Pancreas (tissue), 10 donors: ENCODE measurements at places on chromosomes 4 and X. TPM values are rescaled to one million over a fixed set of nuclear protein-coding genes. Genes with fewer than 3 reads are reported as not detected.

The GAGE12E gene
- total RNA-seq: not detected

The CACNA1F gene
- total RNA-seq: 0.87 TPM

The STAP1 gene
- 0.24 TPM for total RNA-seq

The TMEM154 gene
- total RNA-seq: 0.05 TPM

The TSPAN7 gene
- 6.6 TPM for total RNA-seq

The PDZD4 gene
- 0.92 TPM for total RNA-seq

The VCX gene
- total RNA-seq: not detected

The CYP2U1 gene
- total RNA-seq: 1.1 TPM

The ASB9 gene
- total RNA-seq: 7.8 TPM

The DDX53 gene
- total RNA-seq: not detected

The HPSE gene
- 0.95 TPM for total RNA-seq

The PPM1K gene
- 16.5 TPM for total RNA-seq

The AIMP1 gene
- total RNA-seq: 26.4 TPM

- DNase-seq: no peak
These were observed 35.2 kb downstream of the AFF2 start for GRCh38 chrX:148535639-148536038.

GRCh38 chr4:185801471-185801870 is 10.5 kb downstream of the SORBS2 start:
- DNase-seq: no peak

GRCh38 chrX:7372825-7373525 is 225.0 kb upstream of the PUDP start:
- DNase-seq: no peak

DNA sequence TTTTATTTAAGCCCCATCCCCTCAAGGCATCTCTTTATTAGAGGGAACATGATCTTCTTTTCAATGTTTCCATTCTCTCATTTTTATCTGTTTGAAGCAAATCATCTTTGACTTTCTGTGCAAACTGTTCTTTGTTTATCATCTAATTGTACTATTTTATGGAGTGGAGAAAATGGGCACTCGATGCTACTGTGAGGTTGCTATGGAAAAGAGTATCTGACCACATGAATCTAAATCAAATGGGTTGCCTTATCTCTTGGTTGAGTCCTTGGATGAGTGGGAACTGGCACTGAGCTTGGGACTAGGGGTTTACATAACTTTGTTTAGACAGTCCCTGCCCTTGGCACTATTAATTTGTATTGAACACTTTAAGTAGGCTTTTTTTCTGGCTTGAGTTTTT is 9.1 kb downstream of the OCRL start:
- no peak for DNase-seq

DNA sequence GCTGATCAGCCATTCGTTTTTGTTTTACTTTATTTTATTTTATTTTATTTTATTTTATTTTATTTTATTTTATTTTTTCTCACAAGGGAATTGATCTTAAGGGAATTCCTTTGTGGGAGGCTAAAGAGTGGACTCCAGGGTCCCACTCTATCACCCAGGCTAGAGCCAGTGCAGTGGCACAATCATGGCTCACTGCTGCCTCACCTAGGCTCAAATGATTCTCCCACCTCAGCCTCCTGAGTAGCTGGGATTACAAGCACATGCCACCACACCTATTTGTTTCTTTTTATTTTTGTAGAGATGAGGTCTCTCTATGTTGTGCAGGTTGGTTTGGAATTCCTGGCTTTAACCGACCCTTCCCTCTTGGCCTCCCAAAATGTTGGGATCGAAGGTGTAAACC is 17.5 kb upstream of the PABPC4L start:
- no peak for DNase-seq

GRCh38 chrX:7446815-7447214 is 298.9 kb upstream of the PUDP start:
- no peak for DNase-seq

DNA sequence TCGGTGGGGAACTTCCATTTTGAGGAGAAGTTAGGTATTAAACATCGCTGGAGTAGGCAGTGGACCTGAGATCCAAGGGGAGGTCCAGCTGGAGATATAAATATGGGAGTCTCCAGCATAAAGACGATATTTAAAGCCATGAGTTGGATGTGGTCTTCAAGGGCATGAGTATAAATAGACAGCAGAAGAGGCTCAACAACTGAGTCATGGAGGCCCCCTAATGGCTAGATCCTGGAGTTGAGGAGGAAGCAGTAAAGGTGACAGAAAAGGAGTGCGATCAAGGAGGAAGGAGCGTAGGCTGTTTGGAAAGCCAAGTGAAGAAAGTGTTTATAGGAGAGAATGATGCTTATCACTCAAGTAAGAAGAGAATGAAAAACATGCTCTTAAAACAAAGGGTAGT is 18.1 kb upstream of the APBB2 start:
- no peak for DNase-seq

GRCh38 chrX:54708404-54708803 is 89.7 kb downstream of the ITIH6 start:
- no peak for DNase-seq

DNA sequence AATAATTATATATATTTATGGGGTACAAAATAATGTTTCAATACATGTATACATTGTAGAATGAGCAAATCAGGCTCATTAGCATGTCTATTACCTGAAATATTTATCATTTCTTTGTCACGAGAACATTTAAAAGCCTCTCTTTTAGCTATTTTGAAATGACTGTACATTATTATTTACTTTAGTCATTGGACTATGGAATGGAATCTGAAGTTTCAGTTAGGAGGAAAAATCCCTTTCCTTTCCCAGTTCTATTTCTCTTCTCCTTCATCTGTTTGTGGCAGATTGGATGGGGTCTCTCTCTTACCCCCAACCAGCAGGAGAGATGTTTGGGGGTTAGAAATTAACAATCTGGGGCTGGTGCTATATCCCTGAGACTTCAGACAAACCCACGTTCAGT is 292.5 kb upstream of the SFRP2 start:
- no peak for DNase-seq

DNA sequence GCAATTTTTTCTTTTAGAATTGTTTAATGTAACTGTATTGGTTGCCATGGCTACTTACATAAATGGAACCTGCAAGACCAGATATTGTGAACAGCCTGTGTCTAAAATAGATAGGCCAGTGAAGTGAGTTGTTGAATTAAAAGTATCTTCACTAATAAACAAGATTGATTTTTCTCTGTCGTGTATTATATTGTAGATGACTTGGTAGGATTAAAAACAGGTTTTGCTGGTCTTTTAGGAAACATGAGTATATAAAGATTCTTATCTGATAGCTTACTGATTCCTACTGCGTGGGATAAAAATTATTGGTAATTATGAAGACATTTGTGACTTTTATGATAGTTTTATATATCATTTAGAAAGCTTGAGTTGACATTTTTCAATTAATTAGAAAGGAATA is 162.1 kb downstream of the KDM6A start:
- no peak for DNase-seq

GRCh38 chrX:42732506-42732905 is 45.5 kb downstream of the PPP1R2C start:
- DNase-seq: peak; percentile 49

GRCh38 chrX:99795495-99795894 is 614.6 kb downstream of the PCDH19 start:
- no peak for DNase-seq

- DNase-seq: no peak
These were observed 33.2 kb upstream of the MID1IP1 start for GRCh38 chrX:38768079-38768478.

GRCh38 chr4:140837736-140838135 is 81.6 kb upstream of the TBC1D9 start:
- DNase-seq: no peak

- DNase-seq: no peak
These were observed 5.4 kb upstream of the ADGRA3 start for GRCh38 chr4:22521240-22521639.

GRCh38 chr4:144507311-144508101 is 138.4 kb upstream of the HHIP start:
- DNase-seq: no peak

DNA sequence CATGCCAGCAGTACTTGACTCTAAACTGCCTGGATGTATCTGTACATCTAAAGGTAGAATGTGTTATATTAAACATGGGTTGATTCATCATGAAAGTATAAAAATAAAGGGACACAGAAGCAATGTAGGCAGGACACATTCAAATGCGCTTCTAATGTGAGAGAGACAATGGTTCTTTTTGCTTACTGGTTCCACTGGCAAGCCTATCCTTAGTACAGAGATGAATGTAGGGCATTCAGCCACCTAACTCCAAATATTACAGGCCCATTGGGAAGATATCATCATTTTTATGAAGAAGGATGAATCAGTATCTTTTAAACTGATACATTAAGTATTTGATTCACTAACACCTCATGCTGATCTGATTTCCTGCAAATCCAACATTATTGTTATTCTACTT is 18.0 kb downstream of the CDKL2 start:
- DNase-seq: no peak

DNA sequence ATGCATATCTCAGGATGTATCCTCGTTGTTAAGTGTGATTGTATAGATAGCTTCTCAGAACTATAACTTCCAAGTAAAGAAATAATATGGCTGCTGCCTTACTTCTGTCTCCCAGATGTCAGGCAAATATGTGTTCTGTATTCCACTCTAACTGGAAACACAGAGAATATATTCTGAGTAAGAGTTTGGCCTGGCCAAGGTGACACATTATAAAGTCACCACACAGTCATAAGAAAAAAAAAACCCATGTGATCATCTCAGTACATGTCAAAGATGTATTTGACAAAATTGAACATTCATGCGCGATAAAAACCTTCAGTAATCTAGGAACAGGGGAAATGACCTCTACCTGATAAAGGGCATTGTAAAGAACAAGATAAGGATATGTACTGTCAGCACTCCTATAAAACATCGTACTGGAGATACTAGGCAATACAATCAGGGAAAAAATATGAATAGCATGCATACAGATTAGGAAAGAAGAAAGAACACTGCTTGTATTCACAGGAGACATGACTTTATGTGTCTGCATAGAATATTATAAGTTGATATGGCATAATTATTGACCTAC is 207.1 kb downstream of the ZNF330 start:
- DNase-seq: no peak

DNA sequence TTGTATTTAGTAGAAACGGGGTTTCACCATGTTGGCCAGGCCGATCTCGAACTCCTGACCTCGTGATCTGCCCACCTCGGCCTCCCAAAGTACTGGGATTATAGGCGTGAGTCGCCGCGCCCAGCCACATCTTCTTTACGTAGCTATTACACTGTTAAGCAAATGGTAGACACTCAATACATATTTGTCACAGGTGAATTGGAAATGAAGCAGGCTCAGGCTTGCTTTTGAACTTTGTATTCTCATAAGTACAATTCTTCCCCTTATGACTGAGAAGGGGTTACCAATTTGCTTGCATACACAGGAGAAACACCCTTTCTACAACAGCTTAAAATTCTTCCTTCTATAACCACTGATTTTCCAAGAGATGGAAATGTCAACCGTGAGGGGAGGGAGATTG is 787 bp upstream of the SRPX2 start:
- DNase-seq: no peak

GRCh38 chrX:10892621-10893225 is 218.4 kb upstream of the HCCS start:
- DNase-seq: no peak

DNA sequence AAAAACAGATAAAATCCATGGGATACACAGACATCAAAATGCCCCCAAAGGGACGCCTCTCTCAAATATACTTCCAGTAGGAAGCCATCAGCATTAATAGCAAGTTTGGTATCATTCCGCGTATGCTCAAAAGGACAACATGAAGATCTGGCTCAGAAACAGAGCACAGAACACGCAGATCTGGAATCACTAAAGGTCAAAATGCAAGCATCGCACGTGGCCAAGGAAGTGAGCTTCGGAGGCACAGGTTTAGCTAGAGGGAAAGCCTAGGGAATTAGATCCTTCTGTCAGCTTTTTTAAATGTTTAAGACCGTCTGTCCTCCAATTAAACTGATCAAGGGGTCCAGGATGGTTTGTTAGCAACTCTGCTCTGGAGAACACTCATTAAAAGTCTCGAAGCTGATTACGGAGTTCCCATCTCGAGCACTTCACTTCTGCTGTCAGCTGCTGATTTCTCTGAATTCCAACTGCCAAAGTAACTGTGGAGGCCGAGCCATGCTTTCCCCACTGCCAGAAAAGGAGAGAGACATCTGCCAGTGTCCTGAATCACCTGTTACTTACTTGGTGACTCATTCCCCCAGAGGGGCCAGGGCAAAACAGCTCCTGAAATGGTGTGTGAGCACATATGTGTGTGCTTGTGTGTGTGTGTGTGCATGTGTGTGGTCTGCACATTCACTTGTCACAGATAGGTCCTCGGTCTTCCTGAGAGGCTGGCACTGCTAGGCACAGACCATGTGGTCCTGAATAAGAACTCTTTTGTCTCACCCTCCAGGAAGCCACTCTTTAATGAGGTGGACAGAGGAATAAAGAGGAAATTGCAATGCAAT is 177.7 kb upstream of the PPARGC1A start:
- DNase-seq: no peak

GRCh38 chr4:8769645-8770517 is 101.8 kb downstream of the HMX1 start:
- DNase-seq: peak; percentile 41

DNA sequence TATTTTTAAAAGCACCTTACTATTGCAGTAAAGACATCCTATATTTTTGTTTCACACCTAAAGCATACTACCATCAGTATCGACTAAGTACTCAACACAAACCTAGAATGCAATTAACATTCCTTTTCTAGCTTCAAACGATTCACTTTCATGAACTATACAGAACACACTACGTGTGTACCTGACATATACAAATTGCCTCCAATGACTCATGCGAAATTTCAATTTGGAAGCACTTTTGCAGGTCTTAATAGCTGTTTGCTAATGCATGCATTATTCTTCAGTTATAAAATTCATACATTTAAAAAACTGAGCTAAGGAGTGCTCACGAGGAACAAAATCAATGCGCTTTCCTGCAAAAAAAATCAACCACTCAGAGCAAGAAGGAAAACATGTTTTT is 19.7 kb upstream of the GPM6B start:
- DNase-seq: no peak

DNA sequence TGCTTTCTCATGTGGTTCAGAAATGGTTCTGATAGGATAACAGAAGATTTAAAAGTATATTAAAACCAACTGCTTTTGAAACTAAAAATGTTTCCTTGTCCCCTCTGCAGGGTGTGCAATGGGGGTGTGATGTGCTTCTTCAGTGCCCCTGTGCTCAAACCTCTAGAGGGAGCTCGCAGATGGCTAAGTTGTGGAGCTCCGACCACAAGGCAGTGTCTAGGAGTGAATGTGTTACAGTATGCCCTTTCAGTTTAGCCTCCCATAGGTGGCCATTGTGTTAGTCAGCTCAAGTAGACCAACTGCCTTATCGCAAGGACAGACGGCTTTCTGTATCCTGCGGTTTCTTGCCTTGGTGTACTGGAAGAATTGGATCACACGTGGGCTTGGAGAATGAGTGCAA is 130.5 kb downstream of the TENT5D start:
- DNase-seq: no peak

- DNase-seq: peak; percentile 44
These were observed 41.8 kb downstream of the FNIP2 start for GRCh38 chr4:158810487-158811215.

GRCh38 chr4:76305971-76306881 is at the start of gene STBD1:
Gene STBD1 (plus strand): TSS chr4:76306733. CDS start chr4:76306770, 37 bp downstream.
- peak; percentile 83 for DNase-seq

- DNase-seq: no peak
These were observed 34.4 kb upstream of the ARHGEF6 start for GRCh38 chrX:136814847-136815750.
